ENCODE measurements at places on chromosomes 4 and X.

DNA sequence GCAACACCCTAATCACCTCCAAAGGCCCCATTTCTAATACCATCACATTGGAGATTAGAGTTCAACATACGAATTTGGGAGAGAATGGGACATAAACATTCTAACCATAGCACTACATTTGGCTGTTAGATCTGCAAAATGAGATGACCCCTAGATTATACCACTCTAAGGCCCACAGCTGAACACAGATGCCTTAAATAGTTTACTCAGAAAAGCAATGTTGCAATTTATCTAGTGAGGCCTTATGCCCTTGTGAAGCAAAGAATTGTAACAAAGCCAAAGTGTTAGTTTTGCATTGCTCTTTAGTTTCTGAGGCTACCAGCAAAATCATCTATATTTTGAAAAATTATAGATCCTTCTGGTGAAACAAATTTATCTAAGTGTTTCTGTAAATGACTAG is 31.6 kb upstream of the ARHGEF6 start:
- DNase-seq = no peak

DNA sequence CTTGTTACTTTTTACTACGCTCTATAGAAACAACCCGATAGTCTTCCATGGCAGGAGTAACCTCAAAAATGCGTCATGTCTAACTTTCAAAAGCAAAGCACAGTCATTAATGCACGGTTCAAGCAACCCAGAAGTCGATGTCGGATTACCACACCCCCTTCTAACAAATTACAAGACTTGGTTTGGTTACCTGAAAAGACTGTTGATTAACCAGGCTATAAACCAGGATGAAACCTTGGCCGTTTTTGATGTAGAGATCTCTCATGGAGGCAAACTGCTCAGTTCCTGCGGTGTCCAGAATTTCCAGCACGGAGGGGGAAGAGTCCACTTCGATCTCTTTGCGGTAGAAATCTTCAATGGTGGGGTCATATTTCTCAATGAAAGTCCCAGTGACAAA is 2.4 kb downstream of the RAP2C start:
- no peak for DNase-seq

DNA sequence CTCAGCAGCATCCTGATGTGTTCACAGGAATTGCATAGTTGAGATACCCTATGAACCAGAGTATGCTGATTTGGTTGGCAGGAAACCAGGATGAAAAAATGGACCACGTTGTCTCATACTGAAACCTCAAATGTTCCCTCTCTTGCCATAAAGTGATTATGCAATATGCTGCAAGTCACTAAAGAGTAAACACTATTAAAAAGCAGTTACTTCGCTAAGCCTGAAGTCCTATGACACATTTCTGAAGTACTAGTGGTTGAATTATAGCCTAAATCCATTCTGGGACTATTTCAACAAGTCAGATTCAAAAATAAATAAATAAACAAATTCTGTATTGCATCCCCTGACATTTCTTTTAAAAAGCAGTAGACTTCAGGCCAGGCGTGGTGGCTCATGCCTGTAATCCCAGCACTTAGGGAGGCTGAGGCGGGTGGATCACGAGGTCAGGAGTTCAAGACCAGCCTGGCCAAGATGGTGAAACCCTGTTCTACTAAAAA is 106.0 kb upstream of the NAP1L5 start:
- no peak for DNase-seq

GRCh38 chrX:23841847-23842522 is 59.0 kb downstream of the SAT1 start:
- no peak for DNase-seq

GRCh38 chr4:82898322-82899243 is 2.0 kb upstream of the THAP9 start:
- no peak for DNase-seq

DNA sequence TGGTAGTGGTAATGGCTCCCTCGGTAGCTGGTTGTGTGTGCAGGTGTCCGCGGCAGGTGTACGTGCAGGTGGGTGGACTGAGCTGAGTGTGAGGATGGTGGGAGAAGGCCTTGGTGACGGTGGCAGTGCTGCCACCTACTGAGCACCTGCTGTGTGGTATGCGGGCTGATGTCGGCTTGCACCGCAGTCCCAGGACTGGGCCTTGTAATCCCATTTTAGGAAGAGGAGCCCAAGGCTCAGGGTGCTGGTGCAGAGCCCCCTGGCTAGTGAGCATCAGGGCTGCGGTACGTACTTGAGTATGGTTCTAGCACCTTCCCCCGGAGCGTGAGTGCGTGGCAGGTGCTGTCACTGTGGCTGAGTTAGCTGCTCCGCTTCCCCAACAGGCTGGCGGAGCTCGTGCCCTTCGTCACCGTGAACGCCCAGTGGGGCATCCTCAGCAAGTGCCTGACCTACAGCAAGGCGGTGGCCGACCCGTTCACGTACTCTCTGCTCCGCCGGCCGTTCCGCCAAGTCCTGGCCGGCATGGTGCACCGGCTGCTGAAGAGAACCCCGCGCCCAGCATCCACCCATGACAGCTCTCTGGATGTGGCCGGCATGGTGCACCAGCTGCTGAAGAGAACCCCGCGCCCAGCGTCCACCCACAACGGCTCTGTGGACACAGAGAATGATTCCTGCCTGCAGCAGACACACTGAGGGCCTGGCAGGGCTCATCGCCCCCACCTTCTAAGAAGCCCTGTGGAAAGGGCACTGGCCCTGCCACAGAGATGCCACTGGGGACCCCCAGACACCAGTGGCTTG is 5.7 kb upstream of the CPZ start:
- DNase-seq = no peak

GRCh38 chr4:38920186-38920585 is 52.6 kb downstream of the FAM114A1 start:
- DNase-seq = no peak

- DNase-seq = no peak
Measured at GRCh38 chrX:38260231-38260630, 39.6 kb upstream of the SRPX start.

- no peak for DNase-seq
Measured at GRCh38 chr4:8215001-8215427, 15.9 kb downstream of the SH3TC1 start.

DNA sequence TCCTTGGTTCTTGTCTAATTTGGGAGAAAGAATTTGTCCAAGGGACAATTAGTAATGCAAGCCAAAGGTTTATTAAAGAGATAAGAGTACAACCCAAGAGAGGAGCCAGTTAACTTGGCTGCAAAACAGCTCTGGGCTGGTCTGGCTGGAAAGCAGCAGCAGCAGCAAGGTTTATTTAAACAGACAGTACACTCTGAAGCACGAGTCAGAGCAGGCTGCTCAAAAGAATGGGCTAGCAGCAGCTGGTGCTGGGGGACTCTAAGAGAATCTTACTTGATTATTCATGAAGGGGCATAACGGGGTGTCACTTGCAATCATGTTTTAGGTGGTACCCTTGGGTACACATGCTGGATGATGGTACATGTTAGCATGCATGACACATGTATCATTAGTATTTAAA is 17.1 kb upstream of the CT47C1 start:
- DNase-seq = no peak

GRCh38 chrX:148947399-148947975 is 447.1 kb downstream of the AFF2 start:
- no peak for DNase-seq

GRCh38 chr4:56314207-56314915 is 72.9 kb downstream of the AASDH start:
- no peak for DNase-seq

- no peak for DNase-seq
Measured at GRCh38 chrX:102840871-102841705, 96.0 kb upstream of the RAB40AL start.

- DNase-seq = no peak
Measured at GRCh38 chrX:154412468-154412867, 1.1 kb downstream of the TAFAZZIN start.

GRCh38 chrX:11421805-11422524 is 128.8 kb downstream of the AMELX start:
- DNase-seq = no peak

DNA sequence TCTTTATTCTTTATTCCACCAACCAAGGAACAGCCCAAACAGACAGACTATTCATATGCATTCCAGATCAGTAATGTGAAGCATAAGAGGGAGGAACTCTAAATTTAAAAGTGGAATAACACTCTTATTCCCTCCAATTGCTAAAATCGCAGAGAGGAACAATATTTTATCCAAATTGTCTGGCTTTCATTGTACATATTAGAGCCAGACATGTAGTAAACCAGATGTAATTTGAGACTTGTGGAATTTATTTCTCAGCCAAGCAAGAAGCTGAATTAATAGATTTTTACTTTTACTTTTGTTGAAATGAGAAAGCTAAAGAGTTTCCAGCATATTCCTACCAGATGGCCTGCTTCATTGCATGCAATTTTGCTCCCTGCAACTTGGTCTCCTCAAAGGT is 674.6 kb upstream of the SLIT2 start:
- no peak for DNase-seq

DNA sequence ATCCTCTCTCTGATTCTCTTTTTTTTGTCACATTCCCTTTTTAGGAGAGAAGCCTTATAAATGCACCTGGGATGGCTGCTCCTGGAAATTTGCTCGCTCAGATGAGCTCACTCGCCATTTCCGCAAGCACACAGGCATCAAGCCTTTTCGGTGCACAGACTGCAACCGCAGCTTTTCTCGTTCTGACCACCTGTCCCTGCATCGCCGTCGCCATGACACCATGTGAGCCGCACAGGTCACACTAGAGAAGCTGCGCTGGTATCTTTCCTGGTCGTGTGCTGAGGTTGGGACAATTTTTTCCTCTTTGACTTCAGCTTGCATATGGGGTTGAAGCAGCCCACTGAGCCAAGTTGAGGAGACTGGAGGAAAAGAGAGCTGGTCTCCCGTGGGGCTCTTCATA is 52.1 kb downstream of the KLF8 start:
- no peak for DNase-seq

DNA sequence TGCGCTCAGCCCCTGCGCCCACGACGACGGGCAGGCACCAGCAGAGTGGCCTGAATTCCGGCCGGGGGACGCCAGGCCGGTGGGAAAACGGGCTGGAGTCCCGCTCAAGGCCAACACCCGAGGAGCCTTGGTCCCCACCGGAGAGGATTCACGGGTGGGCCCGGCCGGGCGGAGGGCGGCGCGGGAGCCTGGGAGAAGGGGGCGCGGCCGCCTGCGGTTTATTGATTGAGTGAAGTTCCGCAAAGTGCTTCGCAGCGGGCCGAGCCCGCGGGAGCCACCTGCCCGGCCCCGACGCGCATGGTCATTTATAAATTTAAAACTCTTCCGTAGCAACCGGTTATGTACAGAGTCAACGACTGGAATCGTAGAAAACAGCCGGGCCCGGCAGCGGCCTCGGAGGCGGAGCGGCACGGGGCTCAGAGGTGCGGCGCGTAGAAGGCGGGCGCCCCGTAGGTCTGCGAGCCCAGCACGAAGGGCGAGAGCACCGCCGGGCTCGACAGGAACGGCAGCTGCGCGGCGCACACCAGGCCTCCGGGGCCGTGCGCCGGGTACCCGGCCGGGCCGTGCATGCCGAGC is 3.6 kb downstream of the NKX1-1 start:
- DNase-seq = no peak

- no peak for DNase-seq
Measured at GRCh38 chr4:8494983-8495548, 54.5 kb downstream of the TRMT44 start.

DNA sequence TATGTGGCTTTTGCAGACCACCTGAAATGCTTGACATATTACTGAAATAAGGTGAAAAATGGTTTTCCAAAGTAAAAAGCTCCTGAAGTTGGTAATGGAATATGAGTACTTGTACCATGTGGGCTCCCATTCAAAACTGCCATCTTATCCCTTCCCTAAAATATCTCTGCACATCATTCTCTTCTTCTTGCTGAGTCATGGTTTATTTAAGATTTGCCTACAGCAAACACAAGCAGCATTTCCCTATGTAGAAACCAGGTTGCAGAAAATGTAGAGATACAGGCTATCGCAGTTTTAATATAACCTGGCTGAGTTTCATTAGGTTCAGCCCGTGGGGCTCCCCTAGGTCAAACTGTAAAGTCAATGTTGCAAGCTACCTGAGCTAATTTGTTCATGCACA is 270.1 kb downstream of the NLGN4X start:
- no peak for DNase-seq

- no peak for DNase-seq
Measured at GRCh38 chrX:141989815-141990214, 86.1 kb downstream of the MAGEC1 start.

GRCh38 chrX:97846718-97847237 is 963.1 kb downstream of the RPA4 start:
- DNase-seq = no peak

GRCh38 chr4:25144870-25145481 is 15.3 kb downstream of the SEPSECS start:
- no peak for DNase-seq

GRCh38 chr4:41957634-41958033 is 22.4 kb downstream of the TMEM33 start:
- DNase-seq = no peak

GRCh38 chrX:32893751-32894150 is 317.6 kb downstream of the DMD start:
- no peak for DNase-seq

DNA sequence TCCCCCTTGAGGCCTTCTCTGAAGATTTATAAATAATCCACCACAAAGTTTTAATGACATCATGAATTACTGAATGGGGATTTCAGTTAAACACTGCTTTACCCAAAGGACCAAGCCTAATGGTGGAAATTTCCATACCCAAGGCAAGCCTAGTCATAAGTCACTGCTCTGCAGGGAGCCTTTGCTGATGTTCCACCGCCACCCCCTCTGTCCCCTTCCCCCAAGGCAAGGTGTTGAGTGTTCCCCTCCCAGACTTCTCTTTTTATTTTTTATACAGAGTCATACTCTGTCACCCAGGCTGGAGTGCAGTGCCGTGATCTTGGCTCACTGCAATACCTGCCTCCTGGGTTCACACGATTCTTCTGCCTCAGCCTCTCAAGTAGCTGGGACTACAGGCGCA is 76.4 kb upstream of the FUNDC1 start:
- no peak for DNase-seq

DNA sequence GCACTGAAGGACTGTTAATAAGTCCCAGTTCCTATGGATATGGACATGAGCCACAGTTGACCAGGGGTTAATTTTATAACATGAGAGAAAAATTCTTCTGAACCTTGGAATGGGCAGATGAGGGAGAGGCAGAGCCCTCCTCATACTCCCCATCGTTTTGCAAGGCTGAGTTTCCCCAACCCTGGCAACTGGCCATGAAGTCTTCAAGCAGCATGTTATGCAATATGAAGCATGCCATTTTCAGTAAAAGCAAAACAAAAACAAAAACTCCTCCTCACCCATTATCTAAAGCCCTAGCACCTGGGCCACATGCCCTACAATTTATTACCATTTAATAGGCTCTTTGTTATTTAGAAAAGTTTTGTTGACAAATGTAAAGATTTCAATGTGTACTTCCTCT is 64.5 kb downstream of the GPC4 start:
- DNase-seq = no peak

GRCh38 chr4:106588891-106589290 is 220.3 kb upstream of the GIMD1 start:
- no peak for DNase-seq

- no peak for DNase-seq
Measured at GRCh38 chrX:10030570-10030969, 63.4 kb downstream of the CLDN34 start.

- no peak for DNase-seq
Measured at GRCh38 chr4:128813965-128814364, 4.5 kb downstream of the JADE1 start.

- DNase-seq = no peak
Measured at GRCh38 chr4:183950536-183950935, 45.4 kb downstream of the STOX2 start.

GRCh38 chr4:106238820-106239420 is 77.1 kb downstream of the TBCK start:
- DNase-seq = no peak

GRCh38 chr4:144410230-144410783 is 235.6 kb upstream of the HHIP start:
- DNase-seq = no peak

- DNase-seq = no peak
Measured at GRCh38 chr4:25141592-25141991, 18.7 kb downstream of the SEPSECS start.

Measured in stimulated activated CD4-positive, alpha-beta T cell treated with anti-CD3 and anti-CD28 coated beads, Interleukin-1b, Interleukin-23, amount 100 ng/mL, for 1 hour (primary cell).